NAMALWA (cell line): ENCODE measurements at places on chromosomes 13 and 19.
A peak's percentile ranks its signal among the peaks of the same experiment; 100 is the strongest.

DNA sequence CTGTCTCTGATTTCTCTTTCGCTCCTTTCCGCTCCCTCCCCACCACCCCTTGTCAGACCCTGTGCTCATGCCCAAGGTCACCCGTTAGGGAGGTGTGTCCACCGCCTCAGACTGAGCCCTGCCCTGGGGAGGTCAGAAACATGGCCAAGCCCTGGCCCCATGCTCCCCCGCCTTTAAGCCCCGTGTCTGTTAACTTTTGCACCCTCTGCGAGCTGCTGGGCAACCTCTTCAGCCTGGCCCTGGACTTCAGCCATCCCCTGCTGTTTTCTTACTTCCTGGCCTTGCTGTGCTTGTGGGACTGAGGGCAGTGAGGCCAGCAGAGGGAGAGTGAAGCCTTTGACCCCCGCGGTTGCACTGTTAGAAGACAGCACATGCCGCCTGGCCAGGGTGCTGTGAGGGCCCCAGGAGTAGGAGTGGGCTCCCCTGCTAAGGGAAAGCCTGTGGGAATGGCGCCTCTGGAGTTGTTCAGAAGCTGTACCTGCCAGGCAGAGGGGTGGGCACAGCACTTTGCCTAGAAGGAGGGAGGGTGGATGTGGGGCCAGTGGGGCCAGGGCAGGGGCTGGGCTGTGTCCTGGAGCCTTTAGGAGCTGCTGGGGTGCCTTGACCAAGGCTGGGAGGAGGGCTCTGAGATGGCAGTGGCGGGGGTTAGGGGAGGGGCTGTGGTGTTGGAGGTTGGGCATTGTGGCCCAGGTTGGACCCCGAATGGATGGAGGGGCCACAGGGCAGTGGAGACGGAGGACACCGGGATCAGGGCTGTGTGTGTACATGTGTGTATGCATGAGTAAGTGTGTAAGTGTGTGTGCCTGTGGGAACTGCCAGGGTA is 7.9 kb downstream of the UPF1 start:
- no peak for DNase-seq

DNA sequence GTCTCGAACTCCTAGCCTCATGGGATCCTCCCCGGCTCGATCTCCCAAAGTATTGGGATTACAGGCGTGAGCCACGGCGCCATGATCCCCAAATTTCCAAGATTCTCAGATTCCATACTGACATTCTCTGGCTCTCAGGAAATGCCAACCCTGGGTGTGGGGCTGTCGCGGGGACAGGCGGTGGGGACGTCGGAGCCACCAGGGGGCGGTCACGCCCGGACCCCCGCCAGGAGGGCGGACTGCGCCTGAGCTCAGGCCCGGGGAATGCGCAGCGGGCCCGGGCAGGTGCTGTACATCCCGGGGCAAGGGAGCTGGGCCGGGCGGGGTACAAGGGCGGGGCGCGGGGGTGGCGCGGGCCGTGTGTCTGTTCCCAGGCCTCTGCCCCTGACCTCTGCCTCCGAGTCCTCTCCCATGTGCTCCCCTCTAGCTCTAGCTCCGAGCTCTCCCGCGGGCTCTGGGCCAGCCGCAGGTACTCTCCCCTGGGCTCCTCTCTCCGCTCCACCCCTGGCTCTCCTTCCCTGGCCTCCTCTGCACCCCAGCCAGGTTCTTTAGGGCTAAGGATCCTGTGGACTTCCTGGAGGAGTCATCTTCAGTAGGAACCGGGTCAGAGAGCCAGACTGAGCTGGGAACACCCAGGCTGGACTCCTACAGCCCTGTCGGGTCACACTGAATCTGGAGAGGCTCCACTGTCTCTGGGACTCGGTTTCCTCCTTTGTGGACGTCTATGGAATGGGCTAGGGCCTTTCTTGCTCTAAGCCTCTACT is 2.4 kb downstream of the PPP1R13L start:
- no peak for DNase-seq

- DNase-seq: no peak
Observed at GRCh38 chr13:108281901-108282300, 12.4 kb downstream of the TNFSF13B start.

- no peak for DNase-seq
Observed at GRCh38 chr19:50406156-50406820, 12.4 kb upstream of the SPIB start.

DNA sequence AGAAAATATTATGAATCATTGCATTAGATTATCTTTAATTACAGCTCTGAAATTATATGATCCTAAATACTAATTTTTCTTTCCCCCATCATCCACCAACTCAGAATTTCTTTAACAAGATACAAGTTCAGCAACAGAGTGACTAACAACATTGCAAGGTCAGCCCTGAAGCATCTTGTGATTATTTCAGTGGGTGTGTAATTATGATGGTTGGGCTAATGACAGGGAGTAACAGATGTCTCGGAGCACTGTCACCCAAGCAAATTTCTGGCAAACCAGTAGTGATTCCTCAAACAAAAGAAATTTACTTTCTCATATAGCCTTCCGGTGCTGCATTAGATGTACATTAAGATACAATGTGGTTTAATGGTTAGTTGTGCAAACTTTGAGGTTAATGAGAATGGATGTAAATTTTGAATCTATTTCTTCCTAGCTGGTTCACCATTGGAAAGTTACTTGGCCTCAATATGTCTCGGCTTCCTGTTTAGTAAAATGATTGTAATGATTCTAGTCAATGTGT is 238.9 kb downstream of the ITGBL1 start:
- no peak for DNase-seq

DNA sequence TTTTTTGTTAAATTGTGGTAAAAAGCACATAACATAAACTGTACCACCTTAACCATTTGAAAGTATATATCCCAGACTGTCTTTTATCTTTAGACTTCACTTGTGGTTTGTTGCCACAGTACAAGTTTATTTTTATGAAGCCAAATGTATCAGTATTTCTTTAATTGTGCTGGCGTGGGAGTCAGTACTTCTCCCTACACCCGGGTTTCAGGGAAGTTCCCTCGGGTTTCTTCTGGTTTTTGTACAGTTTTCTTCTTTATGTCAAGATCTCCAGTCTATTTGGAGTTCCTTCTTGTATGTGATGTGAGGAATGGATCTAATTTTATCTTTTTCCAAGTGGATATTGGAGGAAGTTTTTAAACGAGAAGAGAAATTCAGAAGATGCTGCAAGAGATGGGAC is 20.5 kb downstream of the CCDC8 start:
- no peak for DNase-seq

DNA sequence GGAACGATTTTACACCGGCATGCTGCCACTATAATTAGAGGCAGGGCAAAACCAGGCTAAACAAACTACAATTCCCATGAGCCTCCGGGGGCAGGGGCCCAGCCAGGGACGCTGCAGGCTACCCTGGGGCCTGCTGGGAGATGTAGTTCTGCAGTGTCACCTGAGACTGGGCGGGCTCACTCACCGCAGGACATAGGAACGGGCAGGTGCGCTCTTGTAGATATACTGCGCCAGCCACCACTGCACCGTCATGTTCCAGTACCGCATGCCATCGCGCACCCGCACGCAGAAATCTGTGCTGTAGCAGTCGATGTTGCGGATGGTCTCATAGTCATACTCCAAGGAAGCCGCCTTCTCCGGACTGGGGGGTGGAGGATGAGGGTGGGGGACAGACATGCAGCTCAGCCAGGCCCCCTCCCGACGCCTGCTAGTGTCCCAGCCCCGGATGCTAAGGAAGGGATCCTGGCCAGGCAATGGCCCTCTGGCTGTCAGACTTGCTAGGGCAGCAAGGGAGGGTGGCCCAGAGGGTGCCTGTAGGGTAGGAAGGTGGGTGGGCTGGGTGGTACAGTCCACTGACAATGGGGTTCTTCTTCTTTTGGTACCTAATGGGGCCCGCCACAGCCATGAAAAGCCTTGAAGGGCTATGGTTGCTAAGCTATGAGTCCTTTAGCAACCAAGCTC is 5.8 kb upstream of the TMC4 start:
- peak; percentile 67 for DNase-seq

DNA sequence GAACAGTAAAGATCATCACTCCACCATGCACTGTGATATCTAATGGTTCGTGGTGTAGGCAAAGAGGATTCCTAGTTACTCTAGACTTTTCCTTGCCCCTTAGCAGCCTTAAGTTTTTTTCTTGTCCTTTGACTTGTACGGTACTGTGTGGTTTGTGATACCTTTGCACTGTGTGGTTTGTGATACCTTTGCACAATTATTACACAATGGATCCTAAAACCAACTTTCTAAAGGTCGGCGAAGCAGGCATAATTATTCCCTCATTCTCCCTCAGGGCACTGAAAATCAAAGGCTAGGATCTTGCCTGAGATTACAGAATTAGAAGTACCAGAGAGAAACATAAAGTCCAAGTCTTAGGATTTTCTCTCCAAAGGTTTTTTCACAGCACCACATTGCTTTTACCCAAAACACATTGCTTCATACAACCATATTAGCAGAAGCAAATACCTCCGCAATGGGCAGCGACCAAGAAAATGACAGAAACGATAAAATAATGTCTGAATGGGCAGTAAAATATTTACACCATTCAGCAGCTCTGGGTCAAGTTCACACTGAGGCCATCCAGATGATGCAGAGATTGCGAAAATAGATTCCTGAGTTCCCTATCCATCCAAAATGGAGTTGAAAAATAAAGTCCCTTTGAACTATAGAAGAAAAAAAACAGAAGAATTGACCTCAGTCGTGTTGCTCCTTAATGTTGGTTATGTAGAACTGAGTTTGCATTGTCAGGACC is 106.4 kb downstream of the FGF14 start:
- no peak for DNase-seq

DNA sequence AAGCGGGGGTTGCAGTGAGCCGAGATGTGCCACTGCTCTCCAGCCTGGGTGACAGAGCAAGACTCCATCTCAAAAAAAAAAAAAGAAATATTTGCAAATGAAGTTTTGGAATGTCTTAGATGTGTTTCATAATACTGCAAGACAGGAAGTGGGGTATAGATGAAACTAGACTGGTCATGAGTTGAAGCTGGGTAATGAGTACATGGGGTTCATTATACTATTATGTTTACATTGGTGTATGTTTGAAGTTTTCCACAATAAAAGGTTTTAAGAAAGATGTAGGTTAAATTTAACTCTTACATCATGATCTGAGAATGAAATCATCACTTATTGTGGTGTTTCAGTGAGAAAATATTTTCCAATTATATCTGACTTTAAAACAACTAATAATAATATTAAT is 19.0 kb downstream of the FNDC3A start:
- no peak for DNase-seq

DNA sequence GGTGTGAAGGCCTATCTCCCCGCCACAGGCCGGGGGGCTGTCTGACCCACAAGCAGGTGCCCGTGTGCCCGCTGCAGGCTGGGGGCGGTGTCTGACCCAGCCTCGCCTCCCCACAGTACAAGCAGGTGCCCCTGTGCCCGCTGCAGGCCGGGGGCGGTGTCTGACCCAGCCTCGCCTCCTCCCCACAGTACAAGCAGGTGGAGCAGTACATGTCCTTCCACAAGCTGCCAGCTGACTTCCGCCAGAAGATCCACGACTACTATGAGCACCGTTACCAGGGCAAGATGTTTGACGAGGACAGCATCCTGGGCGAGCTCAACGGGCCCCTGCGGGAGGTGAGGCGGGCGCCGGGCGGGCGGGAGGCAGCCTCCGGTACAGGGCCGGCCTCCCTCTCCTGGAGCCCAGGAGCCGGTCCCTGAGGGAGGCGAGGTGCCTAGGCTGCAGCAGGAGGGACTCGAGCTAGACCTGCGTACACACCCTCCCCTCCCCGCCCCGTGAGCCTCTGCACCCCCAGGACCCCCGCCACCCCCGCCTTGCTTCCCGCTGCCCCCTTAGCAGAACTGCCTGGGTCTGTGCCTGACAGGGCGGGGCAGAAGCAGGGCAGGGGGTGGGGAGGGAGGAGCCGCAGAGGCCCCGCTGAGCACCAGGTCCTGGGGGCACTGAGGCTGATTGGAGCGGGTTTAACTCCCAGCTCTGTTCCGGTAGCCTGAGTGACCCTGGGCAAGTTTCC is 20.6 kb downstream of the HCN2 start:
- no peak for DNase-seq

- no peak for DNase-seq
Observed at GRCh38 chr13:31913459-31913858, 118.1 kb upstream of the FRY start.

DNA sequence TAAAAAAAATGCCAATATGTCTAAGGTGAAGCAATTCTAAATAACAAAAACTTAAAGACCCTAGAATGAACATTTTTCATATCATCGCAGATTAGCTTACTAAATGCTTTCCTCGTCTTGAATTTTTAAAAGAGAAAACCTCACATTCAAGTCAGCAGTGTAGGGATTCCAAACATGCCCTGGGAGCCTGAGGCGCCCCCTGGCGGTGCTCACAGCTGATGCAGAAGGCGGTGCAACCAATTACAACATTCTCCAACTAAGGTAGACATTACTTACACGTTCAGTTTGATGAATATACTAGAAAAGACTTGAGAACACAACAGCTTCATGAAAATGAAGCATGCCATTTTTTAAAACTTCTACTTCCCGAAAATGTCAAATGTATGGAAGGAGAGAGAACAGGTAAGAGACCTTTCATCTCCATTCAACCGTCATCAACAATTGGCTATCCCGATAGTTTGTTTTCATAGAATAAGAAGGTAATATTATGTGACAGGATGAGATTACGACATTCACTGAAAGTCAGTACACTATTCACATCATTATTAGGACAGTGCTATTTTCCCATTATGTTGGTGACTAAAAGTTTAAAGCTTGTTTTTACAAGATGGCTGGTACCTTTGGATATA is 304.4 kb downstream of the DCLK1 start:
- DNase-seq: peak; percentile 36

DNA sequence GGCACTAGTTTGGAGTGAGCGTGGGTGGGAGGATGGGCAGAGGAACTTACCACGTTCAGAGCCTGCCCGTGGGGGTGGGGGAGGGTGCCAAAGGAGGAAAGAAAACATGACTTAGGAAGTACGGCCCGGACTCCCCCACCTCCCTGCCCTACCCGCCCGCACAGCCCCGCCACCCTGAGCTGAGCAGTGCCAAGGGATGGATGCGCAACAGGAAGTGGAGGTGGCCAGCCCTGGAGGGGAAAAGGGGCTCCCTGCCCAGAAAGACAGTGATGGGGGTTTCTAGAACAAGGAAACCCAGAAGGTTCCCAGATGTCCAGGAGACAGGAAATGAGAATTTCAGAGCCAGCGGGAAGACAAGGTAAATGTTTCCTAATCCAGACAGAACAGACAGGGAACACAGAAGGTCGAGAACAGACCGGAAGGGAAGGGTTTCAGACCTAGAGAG is 6.3 kb downstream of the TEAD2 start:
- no peak for DNase-seq

- DNase-seq: peak; percentile 83
Observed at GRCh38 chr19:12847159-12848139, 9.1 kb downstream of the MAST1 start.

- no peak for DNase-seq
Observed at GRCh38 chr13:100100115-100100879, 11.4 kb downstream of the PCCA start.

- no peak for DNase-seq
Observed at GRCh38 chr13:79736356-79736755, 255.4 kb downstream of the NDFIP2 start.
